Amniotic stem cell (primary cell): ENCODE measurements at places on chromosomes 7 and 10.

DNA sequence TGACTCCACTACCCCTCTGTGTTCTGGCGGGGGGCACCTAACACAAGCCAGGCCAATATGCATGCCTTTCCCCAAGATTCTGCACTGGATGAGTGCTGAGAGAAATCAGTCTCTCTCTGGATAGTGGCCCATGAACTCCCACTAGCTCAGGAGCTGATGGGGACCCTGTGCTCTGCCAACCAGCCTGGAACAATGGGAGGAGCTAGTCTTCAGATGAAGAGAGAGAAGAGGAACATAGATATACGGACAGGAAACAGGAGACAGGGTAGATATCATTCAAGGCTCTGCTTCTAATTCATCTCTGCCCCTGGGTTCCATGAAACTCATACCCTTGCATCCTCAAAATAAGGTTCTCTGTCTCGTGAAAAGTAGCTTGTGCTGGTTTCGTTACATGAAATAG is 27.9 kb upstream of the PLXNA4 start:
- no peak for DNase-seq

DNA sequence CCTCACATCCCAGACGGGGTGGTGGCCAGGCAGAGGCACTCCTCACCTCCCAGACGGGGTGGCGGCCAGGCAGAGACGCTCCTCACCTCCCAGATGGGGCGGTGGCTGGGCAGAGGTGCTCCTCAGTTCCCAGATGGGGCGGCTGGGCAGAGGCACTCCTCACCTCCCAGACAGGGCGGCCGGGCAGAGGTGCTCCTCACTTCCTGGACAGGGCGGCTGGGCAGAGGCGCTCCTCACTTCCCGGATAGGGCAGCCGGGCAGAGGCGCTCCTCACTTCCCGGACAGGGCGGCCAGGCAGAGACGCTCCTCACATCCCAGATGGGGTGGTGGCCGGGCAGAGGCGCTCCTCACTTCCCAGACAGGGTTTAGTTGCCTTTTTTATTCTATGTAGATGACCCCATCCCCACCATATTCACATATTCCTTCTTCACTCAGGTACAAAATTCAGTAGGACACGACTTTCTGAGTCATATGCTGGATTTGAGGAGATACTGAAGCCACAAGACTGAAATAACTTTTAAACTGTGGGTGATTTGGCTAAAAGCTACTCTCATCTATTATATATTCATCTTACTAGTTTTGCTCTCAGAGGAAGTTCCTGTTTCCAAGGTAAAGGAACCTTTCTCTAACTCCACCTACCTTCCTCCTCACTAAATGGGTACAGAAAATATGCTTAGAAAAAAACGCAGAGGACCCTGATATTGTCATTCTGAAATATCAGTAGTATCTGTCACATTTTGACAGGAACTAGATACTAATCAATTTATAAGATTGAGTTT is 54.4 kb downstream of the ENTPD1 start:
- DNase-seq = no peak

GRCh38 chr7:158308001-158308400 is 279.6 kb downstream of the PTPRN2 start:
- DNase-seq = no peak

GRCh38 chr10:59857921-59858320 is 48.4 kb downstream of the CCDC6 start:
- DNase-seq = no peak

GRCh38 chr7:138980563-138981291 is 462 bp downstream of the KIAA1549 start:
- DNase-seq = no peak
